Frontal cortex (tissue), 4 donors: ENCODE measurements at places on chromosomes 6 and 20.
A peak's percentile ranks its signal among the peaks of the same experiment; 100 is the strongest.

- DNase-seq = no peak
These were observed 226.6 kb upstream of the SASH1 start for GRCh38 chr6:148116001-148116400.

GRCh38 chr20:62984666-62985443 lies 21.9 kb downstream of the BHLHE23 start:
- peak; percentile 61 for DNase-seq

GRCh38 chr20:1377341-1377871 lies 15.4 kb downstream of the FKBP1A start:
- no peak for DNase-seq

DNA sequence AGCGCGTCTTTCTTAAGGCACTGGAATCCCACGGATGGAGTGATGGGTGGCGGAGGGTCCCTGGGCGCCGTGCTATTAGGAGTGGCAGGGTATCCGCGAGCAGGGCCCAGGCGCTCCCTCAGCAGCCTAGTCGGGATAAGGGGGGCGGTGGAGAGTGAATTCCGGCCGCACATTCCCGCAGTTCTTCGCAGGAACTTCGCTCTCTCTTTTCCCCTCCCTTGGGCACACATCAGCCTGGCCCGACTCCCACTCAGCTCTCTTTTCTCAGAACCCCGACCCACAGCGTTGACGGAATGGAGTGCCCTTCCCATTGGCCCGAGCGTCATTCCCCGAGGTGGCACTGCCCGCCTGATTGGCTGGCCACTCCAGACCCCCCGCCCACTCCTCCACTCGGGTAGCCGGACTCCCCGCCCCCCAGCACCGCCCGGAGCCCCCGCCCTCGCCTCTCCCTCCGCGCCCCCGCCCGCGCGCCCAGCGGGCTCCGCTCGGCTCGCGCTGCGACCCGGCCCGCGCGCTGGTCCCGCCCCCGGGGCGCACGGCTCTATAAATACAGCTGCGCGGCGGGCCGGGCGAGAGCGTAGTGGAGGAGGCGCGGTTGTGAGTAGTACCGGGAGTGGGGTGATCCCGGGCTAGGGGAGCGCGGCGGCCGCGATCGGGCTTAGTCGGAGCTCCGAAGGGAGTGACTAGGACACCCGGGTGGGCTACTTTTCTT lies at the start of gene ID4:
ID4 (plus strand) TSS at position 572 of the 712 bp plus-strand sequence. CDS start 385 bp downstream, outside the sequence.
- peak; percentile 87 for DNase-seq

DNA sequence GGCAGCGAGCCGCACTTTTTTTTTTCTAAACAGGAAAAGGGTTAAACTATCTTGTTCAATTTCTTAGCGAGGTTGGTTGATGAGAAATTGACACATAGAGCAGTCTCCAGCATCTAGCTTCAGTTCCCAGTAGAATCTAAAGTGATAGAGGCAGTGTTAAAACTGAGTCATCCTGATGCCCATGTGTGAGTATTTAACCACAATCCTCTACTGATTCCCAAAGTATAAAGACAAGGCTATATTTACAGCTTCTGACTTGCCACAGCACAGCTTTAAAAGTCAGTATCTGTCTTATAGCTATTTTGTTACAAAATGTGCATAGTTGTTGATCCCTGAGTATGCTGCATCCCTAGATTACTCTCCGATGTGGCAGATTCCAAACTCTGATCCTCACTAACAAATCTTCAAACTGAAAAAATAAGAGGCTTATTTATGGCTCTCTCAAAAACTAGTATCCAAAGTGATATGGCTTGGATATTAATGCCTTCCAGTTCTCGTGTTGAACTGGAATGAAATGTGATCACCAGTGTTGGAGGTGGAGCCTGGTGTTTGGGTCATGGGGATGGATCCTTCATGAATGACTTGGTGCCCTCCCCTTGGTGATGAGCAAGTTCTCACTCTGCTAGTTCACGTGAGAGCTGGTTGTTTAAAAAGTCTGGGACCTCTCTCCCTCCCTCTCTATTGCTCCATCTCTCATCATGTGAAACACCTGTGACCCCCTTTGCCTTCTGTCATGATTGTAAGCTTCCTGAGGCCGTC lies 13.1 kb upstream of the POPDC3 start:
- DNase-seq = no peak

DNA sequence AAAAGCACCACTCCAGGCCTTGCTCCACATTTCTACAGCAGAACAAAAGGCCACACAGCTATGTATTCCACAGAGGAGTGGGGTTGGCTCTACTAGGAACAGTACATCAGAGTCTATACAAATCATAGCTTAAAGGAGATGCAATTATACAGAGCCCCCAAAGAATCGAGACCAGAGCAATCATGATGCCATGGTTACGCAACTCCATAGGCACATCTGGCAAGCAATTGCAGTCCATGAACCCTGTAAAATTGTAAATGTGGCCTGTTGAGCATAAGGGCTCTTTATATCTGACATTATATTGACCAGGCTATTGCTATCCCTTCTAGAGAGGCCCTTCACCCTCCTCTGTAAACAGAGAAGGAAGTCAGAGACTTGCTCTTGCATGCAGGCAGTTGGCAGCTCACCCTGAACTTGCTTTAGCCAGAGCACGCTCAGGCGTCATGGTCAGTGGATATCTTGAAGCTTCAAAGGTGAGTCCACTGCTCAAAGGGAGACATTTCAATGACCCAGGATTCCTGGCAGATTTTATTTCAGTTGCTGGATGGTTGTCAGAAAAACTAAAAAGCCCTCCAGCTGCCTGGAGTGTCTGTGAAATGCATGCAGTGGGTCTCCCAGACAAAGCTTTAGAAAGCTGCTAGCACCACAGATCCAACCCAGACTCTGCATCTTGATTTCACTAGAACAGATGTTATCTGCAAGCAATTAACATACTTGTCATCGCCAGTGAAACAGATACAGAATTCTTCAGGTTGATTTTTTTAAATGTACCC lies 357.2 kb downstream of the CENPW start:
- no peak for DNase-seq
